Stimulated activated CD4-positive, alpha-beta T cell treated with anti-CD3 and anti-CD28 coated beads, Interleukin-15, amount 100 ng/mL, for 1 hour (primary cell): ENCODE measurements at places on chromosomes 13 and 19.

GRCh38 chr19:24101459-24102115 lies 14.6 kb downstream of the ZNF254 start:
- no peak for DNase-seq

DNA sequence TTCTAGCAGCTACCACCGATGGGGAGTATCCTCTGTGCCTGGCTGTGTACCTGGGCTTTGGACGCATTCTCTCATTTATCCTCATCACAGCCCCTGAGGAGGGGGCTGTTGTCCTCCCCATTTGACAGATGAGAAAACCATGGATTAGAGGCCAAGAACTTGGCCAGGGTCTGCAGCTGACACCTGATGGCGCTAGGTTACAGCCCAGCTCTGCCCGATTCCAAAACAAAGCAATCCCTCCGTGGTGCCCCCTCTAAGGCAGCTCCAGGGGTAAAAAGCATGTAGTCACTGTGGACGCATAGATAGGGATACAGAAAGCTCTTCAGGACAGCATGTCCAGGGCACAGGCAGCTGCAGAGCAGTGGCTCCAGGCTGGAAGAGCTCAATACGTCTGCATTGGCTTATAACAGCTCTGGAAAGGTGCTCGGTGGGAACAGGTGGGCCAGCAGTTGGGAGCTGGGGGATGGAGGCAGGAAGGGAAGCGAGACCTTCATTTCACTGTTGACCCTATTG lies 35.4 kb upstream of the UQCRFS1 start:
- DNase-seq, result no peak

DNA sequence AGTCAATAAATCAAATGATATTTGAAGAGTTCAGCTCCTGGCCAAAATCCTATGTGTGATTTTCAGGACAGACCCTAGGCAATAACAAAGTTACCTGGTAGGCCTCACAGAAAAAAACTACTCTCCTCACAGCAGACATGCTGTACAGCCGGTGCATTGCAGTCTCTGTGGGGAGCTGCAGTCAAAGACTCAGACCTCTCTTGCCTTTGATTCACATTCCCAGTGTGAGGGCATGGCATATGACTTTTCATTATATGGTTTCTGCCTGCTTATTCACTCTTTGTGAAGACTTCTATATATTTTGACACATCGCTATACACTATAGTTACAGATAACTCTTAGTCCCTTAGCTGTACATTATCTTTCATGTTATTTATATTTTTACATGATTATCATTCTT lies 2684.3 kb upstream of the PCDH20 start:
- DNase-seq, result no peak

GRCh38 chr13:78596736-78597601 lies 6.4 kb downstream of the POU4F1 start:
- no peak for DNase-seq

DNA sequence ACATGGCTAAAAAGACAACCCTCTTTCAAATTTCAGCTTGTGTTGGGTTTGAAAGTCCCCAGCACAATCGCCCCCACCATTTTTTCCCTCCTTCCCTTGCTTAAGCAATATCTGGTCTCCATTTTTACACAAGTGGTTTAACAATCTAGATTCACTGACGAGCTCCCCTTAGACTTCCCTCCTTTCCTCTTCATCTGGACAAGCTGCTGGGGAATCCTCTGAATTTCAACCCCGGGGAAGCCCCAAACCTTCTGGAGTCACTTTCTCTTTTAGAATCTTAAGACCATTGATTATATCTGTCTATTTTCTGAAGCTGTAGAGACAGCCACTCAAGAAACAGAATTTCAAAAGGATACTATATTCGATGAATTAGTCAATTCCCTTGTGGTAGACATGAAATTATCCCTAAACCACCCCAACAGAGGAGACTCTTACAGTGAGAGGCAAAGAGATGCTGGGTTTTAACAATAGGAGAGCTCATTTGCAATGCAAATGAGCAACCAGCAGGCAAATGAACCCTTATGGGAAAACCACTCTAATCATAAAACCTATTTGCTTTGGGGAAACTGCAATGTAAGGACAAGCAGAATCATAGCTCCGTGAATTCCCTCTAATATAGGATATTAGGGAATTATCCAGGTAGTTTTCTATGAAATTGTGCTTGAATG lies 78.9 kb downstream of the TEX26 start:
- no peak for DNase-seq

GRCh38 chr19:33875071-33875470 lies 78.4 kb downstream of the KCTD15 start:
- no peak for DNase-seq

GRCh38 chr19:5831159-5831558 lies 8.3 kb downstream of the FUT6 start:
- DNase-seq, result no peak

GRCh38 chr13:50838031-50838430 lies 5.5 kb downstream of the DLEU7 start:
- no peak for DNase-seq

- no peak for DNase-seq
Measured at GRCh38 chr13:54165581-54166215, 1137.1 kb downstream of the OLFM4 start.

DNA sequence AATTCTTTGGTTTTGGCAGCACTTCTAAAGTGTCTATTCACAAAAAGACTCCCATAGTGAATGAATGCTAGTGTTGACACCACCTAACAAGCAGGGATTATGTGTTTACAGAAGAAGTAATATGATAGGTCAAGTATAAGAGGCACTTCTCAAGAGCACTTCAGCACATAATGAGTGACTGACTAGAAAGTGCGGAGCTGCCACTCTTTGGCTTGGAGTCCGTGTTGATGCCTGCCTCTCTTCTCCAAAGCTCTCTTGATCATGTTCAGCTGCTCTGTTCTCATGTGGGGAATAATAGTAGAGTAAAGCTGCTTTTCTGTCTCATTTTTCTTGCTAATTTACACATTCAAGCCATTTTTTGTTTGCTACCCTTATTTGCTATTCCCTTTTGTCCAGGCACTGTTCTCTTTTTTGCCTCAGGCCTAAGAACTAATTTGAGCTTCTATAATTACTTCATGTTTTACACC lies 22.7 kb upstream of the MAB21L1 start:
- no peak for DNase-seq

- DNase-seq, result no peak
Measured at GRCh38 chr13:80250213-80250810, 90.6 kb downstream of the SPRY2 start.

DNA sequence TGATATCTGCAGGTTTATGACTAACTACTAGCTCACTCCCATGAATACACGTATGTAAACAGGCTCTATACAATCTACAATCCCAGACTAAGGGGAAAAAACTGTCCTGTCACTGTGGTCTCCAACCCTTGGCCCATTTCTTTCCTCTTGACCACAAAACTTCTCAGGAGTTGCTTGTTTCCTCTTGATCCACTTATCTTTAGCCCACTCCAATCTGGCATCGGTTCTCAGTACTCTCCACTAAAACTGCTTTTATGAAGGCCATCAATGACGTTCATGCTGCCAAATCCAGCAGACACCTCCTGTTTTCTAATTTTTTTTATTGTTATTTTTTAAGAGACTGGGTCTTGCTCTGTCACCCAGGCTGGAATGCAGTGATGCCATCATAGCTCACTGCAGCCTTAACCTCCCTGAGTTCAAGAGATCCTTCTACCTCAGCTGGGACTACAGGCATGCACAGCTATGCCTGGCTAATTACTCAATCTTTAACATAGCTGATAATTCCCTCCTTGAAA lies 31.9 kb upstream of the USPL1 start:
- no peak for DNase-seq

DNA sequence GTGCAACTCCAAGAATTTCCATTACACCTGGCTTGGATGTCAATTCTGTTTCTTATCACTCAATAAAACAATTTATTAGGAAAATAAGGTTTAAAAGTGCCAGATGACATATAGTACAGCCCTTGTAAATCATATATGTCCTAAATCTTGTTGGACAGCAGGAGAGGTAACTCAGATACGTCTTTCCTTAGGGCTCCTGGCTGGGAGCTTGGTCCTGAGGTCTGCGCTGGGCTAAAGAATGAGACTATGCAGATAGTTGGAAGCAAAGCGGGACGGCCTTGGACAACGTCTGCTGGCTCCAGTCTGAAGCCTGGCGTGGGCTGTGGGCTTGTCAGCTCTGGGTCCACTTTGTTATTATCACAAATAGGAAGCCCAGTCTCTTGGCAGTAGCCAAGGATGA lies 377.0 kb downstream of the DLEU7 start:
- DNase-seq, result no peak

GRCh38 chr13:96615252-96615651 lies 379.0 kb downstream of the OXGR1 start:
- DNase-seq, result no peak

DNA sequence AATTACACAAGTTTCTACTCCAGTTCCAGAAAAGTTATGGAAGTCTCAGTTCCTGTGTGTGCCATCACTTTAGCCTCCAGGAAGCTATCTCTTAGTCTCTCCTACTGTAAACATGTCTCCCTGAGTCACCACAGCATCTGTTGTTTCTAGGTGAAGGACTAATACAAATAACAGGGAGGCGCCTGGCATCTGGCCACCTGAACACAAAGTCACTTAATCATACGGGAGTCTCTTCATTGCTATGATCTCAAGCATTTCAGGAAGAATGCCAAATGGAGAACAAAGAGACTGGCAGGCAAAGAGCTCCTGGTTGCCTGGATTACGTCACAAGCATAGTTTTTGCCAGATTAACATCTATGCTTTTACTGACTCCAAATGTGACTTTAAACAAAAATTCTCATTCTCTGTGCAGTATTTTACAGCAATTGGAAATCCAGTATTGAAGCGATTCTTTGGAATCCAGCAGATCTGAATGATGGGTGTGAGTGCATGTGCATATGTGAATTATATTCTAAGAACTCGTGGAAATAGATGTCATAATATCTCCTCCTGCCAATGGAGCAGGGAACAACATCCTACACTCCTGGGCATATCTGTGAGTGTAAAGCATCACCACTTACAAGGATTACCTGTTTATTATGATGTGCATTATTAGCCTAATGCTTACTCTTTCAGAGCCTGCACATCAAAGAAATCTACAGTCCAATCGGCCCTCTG lies 572.8 kb downstream of the PCDH9 start:
- no peak for DNase-seq
